CD4-positive, alpha-beta T cell treated with Interleukin-15 for 1 hour (primary cell): ENCODE measurements at places on chromosomes 5 and 9.

GRCh38 chr5:11594021-11594420 is 310.2 kb downstream of the CTNND2 start:
- no peak for DNase-seq

- DNase-seq, result no peak
Measured at GRCh38 chr9:126504086-126504976, 109.4 kb upstream of the LMX1B start.

DNA sequence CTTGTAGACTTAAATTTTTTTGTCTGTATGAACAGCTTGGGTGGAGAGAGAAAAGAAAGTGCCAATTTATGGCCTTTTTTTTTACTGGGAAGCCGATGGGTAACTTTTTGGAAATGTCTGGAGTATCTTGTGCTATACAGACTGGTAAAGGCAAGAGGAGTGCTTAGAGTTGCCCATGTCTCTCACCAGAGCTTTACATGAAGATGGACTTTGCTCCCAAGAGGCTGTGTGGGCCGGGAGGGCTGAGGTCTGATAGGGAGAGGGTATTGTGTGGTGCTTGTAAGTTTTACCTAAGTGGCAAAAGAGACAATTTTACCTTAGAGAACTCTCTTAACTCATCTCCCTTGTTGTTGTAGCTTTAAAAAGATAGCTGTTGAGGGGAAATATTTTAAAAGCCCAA is 203.2 kb downstream of the SEMA6A start:
- no peak for DNase-seq

DNA sequence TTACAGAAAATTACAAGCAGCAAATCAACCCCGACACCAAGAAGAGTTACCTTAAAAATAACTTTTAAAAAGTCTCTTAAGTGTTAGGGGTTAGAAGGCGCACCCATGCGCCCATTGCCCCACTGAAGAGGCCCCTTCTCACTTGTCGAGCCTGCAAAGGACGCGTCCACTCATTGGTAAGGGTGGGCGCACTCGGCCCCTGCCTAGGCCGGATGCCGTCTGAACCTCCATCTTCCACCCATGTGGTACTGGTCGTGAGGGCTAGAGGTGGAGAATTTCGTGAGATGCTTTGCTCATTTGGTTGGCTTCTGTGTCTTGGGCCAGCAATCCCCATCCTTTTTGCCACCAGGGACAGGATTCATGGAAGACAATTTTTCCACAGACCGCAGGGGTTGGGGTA is 27.5 kb upstream of the LRRC14B start:
- DNase-seq, result no peak

DNA sequence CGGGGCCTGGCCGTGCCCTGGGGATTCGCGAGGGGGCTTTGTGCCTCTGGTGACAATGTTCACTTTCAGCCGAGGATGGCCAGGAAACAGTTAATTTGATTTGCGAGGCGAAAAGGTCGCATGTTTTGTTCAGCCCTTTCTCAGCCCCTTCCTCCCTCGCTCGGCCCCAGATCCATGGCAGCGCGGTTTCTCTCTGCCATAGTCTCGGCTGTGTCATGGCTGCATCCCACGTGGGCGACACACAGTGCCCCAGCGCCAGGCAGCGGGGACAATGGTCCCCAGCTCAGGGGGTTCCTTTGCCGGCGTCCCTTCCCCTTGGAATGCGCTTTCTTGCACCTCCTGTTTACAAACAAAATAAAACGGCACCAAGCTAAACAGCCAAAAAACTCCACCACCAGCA is 370.3 kb upstream of the IRX2 start:
- no peak for DNase-seq

- DNase-seq, result no peak
Measured at GRCh38 chr9:126980231-126980630, 65.6 kb downstream of the RALGPS1 start.

GRCh38 chr5:151153766-151154272 is 3.8 kb downstream of the ANXA6 start:
- no peak for DNase-seq

DNA sequence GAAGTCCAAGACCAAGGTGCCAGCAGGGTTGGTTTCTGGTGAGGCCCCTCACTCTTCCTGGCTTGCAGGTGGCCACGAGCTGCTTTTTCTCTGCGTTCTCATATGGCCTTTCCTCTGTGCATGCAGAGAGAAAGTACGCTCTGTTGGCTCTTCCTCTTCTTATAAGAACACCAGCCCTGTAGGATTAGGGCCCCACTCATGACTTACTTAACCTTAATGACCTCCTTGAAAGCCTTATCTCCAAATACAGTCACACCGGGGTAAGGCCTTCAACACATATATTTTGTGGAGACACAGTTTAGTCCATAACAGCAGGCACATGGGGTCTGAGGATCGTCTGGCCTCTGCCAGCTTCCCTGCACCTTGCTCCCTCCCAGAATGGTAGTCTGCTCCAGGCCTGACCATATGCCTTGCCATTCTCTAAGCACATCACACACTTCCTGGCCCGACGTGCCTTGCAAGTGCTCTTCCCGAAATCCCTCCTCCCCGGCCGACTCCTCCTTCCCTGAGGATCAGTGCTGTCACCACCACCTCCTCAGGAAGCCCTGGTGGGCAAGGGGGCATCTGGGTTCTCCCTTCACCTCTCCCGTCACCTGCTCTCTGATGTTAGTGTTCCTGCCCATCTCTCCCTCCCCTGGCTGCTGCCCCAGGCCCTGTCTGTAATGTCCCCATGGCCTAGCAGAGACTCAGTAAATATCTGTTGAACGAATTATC is 200.7 kb downstream of the AOPEP start:
- no peak for DNase-seq

DNA sequence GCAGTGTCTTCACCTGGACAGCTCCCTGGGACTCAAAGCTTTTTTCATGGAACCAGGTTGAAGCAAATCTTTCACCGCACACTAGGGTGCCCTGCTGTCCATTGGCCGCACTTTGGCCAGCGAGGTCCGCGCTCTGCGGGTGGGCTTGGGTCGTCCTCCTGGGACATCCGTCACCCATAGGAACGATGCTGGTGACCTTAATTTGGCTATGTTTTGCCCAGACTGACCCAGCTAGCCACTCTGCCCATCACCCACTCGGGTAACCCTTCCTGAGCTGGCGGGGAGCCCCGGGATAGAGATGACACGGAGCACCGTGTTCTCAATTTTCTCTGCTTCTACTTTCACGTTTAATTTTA is 25.9 kb downstream of the ZDHHC11B start:
- DNase-seq, result no peak
